Stimulated activated CD4-positive, alpha-beta T cell treated with anti-CD3 and anti-CD28 coated beads, Interleukin-1b, Interleukin-23, amount 100 ng/mL, for 1 hour (primary cell): ENCODE measurements at places on chromosomes 3 and 15.

GRCh38 chr3:74267588-74268184 is 346.8 kb downstream of the CNTN3 start:
- no peak for DNase-seq

DNA sequence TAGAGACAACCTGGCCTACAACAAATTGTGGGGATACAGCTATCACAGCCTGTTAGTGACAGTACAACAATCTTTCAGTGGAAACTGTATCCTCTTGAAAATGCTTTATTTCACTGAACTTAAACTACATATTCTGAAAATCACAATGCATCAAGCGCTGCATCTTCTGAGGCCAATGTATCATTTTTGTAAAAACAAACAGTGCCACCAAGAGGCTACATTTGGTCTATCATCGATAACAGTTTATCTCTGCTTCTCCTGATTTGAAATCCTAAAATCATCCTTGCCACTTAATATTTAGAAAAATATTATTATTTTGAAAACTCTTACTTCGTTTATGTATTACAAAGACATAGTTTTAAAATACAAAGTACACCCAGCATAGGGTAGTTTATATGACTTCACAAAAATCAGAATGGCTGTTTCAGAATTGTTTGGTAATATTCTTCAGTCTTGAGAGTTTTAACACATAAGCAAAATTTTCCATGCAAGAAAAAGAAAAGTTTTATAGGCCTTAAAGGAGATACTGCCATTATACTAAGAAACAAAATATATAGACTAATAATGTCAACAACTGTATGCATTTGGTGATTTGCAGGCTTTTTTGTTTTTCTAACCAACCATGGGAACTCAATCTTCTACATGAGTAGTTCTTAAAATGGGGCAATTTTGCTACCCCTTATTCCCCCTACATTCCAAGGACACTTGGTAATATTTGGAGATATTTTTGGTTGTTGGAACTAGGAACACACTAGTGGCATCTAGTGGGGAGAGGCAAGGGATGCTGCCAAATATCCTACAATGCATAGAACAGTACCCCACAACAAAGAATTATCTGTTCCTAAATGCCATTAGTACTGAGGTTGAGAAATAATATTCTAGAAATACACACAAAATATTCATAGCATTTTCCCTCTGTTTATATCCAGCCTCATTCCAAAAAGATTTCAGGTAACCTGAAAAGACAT is 42.3 kb downstream of the WDR72 start:
- no peak for DNase-seq

DNA sequence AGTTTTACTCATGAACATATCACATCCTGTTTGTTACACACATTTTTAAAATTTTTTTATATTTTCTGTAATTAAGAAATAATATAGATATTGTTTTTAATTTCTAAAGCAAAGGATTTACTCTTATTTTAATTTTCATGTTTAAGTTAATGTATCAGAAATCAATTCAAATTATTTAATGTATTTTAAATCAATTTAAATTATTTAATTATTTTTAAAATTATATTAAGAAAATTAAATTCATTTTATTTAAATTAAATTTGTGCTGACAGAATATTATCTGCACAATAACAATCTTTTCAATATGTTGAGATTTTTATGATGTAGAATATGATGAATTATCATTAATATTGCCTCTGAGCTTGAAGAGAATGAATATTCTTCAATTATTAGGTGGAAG is 681.2 kb upstream of the ALCAM start:
- DNase-seq, result no peak

- DNase-seq, result no peak
These were observed 9.8 kb upstream of the PLSCR1 start for GRCh38 chr3:146554151-146554760.

DNA sequence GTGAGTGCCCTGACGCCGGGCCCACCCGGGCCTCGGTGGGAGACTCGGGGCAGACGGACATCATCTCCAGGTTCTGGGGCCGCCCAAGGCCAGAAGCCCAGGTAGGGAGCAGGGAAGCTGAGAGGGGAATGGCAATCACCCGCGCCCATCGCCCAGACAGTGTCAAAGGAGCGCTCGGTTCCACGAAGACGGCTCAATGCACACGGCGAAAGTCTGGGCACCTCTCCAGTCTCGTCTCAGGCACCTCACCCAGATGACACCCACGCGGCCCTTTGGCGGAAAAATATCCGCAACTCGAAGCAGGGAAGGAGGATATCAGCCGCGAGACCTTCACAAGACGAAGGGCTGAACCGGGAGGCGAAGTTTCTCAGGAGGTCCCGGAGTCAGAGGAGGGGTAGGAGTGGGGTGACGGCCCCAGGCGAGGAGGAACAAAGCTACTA is 916 bp downstream of the IL17RD start:
- DNase-seq, result no peak

DNA sequence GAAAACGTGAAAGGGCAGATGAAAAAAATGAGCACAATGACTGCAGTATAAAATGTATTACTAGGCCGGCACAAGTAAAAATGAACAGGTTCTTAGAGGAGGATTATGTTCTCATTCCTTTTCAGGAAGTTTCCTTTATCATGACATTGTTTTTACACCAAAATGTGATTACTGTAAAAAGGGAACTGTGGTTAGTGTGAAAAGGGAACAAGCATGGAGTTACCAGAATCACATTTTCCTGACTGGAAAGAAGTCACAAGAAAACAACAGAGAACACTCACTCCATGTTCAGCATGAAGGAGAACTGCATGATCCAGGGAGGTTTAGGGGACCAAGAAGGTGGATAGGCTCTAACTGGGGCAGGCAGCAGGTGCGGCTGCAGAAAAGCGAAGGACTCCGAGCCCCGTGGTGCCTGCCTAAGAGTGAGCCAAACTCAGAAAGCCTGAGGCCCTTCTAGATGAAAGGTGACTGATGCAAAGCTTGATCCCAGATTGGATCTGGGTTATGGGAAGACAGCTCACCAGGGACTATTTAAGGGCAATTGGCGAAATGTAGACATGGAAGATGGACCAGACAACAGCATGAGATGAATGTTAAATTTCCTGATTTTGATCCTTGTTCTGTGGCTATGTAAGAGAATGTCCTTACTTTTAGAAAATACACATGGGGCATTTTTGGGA is 77.3 kb downstream of the CCR1 start:
- DNase-seq, result no peak
